Osteocyte (in vitro differentiated cells): ENCODE measurements at places on chromosomes 16 and 17. TPM values are rescaled to one million over a fixed set of nuclear protein-coding genes. Genes with fewer than 3 reads are reported as not detected.

- no peak for DNase-seq
Observed at GRCh38 chr16:81698310-81698641, 80.8 kb upstream of the PLCG2 start.

- no peak for DNase-seq
Observed at GRCh38 chr16:17222871-17223401, 247.8 kb downstream of the XYLT1 start.

AOC2 gene
- total RNA-seq = 1.8 and 2.2 TPM in 2 replicates

DNA sequence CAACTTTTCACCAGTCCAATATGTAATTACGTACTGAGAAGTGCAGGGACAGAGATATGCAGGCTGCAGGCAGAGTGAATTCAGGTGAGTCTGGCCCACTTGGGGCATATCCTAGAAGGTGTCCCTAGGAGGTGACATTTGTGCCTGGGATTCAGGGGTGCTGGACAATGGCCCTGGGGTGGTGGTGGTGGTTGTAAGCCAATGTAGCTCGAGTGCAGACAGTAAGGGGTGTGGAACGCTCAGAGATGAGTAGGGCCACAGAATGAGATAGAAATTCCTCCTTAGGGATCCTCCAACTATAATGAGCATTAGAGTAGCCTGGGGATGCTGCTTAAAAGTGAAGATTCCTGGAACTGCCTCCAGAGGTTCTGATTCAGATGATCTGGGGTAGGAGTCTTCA is 221.7 kb upstream of the MPHOSPH6 start:
- DNase-seq = no peak

GRCh38 chr16:25433388-25433787 is 175.7 kb upstream of the ZKSCAN2 start:
- DNase-seq = no peak

DNA sequence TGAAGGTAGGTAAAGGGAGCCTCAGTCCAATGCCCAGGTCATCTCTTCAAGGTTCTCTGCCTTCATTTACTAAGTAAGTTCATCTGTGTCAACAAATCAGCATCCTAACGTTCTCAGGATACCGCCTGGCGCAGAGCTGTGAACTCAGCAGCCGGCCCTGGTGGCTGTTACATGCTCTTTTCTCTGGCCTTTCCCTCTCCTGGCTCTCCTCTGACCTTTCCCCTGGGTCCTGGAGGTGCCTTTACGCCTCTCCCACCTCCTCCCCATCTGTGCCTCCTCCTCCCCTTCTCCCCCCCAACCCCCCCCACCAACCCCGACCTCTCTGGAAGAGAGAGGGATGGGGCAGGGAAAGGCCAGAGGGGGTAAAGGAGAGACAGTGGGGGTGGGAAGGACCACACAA is 19.5 kb downstream of the COTL1 start:
- DNase-seq = no peak

- DNase-seq = no peak
Observed at GRCh38 chr17:77579682-77580081, 378.8 kb upstream of the TNRC6C start.

GRCh38 chr16:58862334-58863021 is 128.4 kb upstream of the GOT2 start:
- DNase-seq = no peak

DNA sequence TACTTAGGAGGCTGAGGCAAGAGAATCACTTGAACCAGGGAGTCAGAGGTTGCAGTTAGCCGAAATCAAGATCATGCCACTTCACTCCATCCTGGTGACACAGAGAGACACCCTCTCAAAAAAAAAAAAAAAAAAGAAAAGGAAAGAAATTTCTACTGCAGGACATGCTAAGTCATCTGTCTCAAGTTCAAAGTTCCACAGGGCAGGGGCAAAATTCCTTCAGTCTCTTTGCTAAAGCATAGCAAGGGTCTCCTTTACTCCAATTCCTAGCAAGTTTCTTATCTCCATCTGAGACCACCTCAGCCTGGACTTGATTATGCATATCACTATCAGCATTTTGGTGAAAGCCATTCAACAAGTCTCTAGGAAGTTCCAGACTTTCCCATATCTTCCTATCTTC is 14.6 kb downstream of the ZSCAN10 start:
- DNase-seq = no peak
